ENCODE measurements at places on chromosomes 16 and 17.

DNA sequence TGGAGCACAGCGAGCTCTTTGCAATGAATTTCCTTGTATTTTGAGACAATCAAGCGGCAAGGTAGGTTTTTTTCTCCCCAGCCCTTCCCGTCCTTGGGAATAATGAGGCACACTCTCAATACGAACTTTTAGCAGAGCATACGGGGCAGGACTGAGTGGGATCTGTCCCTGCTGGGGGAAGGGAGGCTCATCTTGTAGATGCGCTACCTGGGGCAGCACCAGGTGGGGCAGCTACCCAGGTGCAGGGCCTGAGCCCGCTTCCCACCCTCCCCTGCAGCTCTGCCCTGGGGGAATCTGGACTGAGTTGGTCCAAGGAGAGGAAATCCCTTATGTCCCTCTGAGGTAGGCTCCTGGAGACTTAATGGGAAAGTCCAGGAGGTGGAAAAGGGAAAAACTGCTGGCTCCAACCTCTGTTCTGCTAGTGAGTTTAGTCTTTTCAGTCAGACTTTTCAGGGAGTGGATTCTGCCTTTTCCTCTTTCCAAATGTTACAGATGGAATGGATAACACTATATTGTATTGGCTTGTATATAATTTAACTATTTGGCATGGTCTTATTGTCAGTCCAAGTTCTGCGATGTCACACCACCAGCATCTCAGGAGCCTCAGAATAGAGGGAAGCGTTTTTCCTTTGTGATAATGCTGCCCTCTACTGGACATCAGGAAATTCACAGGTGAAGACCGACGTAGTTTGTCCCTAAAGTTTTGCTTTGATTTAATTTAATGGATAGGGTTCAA lies 9.6 kb upstream of the CES1 start:
- DNase-seq: no peak

DNA sequence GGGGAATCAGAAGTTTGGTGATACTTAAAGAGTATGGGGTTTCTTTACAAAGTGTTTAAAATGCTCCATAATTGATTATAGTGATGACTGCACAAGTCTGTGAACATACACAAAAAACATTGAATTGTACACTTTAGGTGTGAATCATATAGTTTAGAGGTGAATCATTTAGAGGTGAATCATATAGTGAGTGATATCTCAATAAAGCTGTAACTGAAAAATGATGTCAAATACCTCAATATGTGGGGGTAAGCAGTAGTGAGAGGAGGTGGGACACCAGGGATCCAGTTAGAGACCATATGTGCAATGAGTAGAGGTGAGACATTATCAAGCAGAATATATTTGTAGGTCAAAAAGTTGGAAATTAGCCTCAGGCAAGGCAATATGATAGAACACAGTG lies 264.5 kb downstream of the PMP22 start:
- DNase-seq: no peak

DNA sequence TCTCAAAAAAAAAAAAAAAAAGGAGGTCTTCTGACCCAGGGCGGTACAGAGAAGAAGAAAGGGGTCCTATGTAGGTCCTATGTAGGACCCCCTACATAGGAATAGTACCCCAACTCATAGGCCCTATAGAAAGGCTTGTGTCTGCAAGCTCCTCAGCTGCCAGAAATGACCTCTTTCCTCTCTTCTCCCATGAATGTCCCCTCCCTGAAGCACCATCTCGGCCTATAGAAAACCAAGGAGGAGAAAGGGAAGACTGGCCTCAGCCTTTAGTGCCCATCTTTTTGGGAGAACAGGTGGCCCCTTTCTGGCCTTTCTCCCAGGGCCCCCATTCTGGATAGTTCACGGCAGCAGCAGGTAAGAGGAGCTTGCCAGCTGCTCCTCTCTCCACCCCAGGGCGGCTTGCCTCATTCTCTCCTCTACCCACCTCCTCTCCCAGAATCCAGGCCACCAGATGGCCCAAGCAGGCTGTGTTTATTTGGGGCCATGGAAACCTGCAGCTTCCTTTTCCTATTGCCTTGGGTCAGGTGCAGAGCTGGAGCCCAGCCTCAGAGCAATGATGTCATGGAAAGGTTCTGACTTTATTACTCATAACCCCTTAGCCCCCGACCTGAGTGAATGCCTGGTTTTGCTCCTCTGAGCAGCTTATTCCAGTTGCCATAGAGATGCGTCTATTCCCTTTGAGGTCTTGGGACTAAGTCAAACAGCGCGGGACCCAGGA lies 1.6 kb upstream of the MRPL58 start:
- DNase-seq: no peak

GRCh38 chr17:30449480-30449879 lies 27.7 kb upstream of the GOSR1 start:
- no peak for DNase-seq

- DNase-seq: no peak
Observed at GRCh38 chr17:4272213-4272971, 8.6 kb upstream of the ANKFY1 start.

- no peak for DNase-seq
Observed at GRCh38 chr17:22253007-22253406, 560.7 kb downstream of the KCNJ18 start.

- DNase-seq: no peak
Observed at GRCh38 chr16:80317599-80318037, 223.2 kb upstream of the DYNLRB2 start.
